ENCODE measurements at places on chromosomes 3 and 15. TPM values are rescaled to one million over a fixed set of nuclear protein-coding genes. Genes with fewer than 3 reads are reported as not detected.

Gene SEC62
- 75.5 TPM for total RNA-seq

Gene P3H2
- 28.6 TPM for total RNA-seq

Gene ARGFX
- not detected for total RNA-seq

Gene MOBP
- total RNA-seq = not detected

Gene PPP1R14D
- total RNA-seq = not detected

Gene UBXN7
- 106 TPM for total RNA-seq

Gene GATA2
- total RNA-seq = 3.6 TPM

Gene ARHGAP11A
- 8.9 TPM for total RNA-seq

Gene FRMD5
- 43.8 TPM for total RNA-seq

Gene FBXO40
- total RNA-seq = not detected

Gene LMAN1L
- not detected for total RNA-seq

Gene CCR4
- not detected for total RNA-seq

Gene PTPN23
- 71.0 TPM for total RNA-seq

Gene EXD1
- not detected for total RNA-seq

Gene SLC2A2
- not detected for total RNA-seq

Gene CYP11A1
- not detected for total RNA-seq

Gene ACP3
- not detected for total RNA-seq

Gene FGF7
- 0.07 TPM for total RNA-seq

Gene GOLGA6A
- total RNA-seq = 0.83 TPM

Gene CSPG5
- 0.76 TPM for total RNA-seq

Gene CLRN1
- not detected for total RNA-seq

Gene RBMS3
- 65.1 TPM for total RNA-seq

Gene DLL4
- 12.5 TPM for total RNA-seq

Gene LRRC3B
- 1.9 TPM for total RNA-seq

Gene CPNE9
- 54.6 TPM for total RNA-seq

Gene LRTM1
- total RNA-seq = not detected

Gene PRSS50
- not detected for total RNA-seq

Gene ZNF620
- total RNA-seq = 18.6 TPM

Gene GABPB1
- 23.9 TPM for total RNA-seq

Gene BOC
- 32.9 TPM for total RNA-seq

Gene ST8SIA2
- total RNA-seq = 30.4 TPM

Gene ZMYND10
- total RNA-seq = 1.3 TPM

Gene SNRPN
- total RNA-seq = 284 TPM

Gene RARRES1
- 1.7 TPM for total RNA-seq

Gene CCDC39
- total RNA-seq = not detected

Measured in glutamatergic neuron (in vitro differentiated cells).